ENCODE measurements at places on chromosomes 7 and 10.

- H3K27ac ChIP-seq: no peak overlapping the region
- H3K36me3 ChIP-seq: no peaks in the 10 kb centered on the region
- H3K4me3 ChIP-seq: no peak overlapping the region
Observed at GRCh38 chr10:128463991-128464760, 338.0 kb upstream of the MKI67 start.

DNA sequence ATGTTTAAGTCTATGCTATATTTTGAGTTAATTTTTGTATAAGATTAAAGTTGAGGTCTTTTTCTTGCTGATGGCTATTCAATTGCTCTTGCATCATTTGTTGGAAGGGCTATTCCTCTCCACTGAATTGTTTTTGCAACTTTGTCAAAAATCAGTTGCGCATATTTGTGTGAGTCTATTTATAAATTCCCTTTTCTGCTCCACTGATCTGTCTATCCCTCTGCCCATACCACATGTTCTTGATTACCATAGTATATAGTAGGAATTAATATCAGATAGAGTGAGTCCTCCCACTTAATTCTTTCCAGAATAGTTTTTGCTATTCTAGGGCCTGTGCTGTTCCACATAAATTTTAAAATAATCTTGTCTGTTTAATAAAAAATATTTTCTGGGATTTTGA lies 152.4 kb upstream of the ADCY1 start:
- no peak overlapping the region for H3K27ac ChIP-seq
- no peaks in the 10 kb centered on the region for H3K4me1 ChIP-seq
- no peaks in the 10 kb centered on the region for H3K27me3 ChIP-seq
- no peaks in the 10 kb centered on the region for H3K36me3 ChIP-seq

DNA sequence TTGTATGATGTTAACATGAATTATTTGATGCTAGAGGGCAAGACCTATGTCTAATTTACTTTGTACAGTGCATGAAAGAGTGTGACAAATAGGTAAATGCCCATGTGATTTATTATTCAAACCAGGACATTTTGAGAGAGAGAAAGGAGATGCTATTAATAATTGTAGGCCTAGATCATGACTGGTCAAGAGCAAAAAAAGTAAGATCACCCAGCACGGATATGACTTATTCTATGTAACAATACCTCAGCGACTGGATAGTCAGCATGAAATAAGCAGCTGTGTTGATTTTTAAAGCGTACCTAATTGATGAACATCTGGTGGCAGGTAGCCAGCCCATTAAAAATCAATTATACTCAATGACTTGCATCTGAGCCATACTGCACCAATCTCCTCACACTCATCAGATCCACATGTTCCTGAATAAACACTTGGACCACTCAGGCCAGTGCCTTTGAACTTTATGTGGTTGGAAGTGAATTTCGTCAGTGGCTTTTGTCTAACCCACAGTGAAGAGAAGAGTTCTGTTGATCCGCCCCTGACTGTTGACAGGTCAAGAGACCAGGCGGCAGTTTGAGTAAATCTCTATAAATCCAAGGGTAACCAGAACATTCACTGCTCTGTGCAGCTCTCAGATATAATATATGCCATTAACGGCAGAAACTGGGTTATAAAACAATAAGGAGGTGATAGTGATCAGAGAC lies 435.3 kb downstream of the MDFIC start:
- no peak overlapping the region for H3K27ac ChIP-seq
- H3K4me1 ChIP-seq: no peaks in the 10 kb centered on the region
- DNase-seq: no peak
- no peaks in the 10 kb centered on the region for H3K36me3 ChIP-seq

DNA sequence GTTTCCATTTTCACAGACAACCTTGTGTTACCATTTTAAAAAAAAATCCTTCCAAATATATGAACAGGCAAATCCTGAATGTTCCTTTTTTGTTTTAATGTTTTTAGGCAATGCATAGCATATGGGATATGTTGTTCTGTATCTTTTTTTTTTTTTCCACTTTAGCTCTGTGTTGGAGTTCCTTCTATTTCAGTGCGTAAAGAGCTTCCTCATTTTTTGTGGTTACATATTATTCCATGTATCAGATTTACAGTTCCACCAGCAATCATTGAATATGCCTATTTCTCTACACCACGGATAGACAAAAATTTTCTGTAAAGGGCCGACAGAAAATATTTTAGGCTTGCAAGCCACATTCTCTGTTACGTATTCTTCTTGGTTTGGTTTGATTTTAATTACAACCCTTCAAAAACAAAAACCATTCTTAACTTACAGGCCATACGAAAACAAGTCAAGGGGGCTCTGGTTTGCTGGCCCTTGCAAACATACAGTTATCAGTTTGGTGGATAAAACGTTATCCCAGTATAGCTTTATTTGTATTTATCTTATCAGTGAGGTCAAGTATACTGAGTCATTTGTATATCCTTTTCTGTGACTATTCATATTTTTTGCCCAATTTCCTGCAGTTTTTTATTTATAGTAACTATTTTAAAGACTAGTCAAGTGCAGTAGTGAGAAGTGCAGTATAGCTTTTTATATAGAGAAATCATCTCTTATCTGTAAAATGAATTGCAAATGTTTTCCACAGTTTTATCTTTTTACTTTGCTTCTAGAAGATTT lies 55.7 kb downstream of the RALA start:
- H3K36me3 ChIP-seq: no peaks in the 10 kb centered on the region
- H3K27ac ChIP-seq: no peak overlapping the region

DNA sequence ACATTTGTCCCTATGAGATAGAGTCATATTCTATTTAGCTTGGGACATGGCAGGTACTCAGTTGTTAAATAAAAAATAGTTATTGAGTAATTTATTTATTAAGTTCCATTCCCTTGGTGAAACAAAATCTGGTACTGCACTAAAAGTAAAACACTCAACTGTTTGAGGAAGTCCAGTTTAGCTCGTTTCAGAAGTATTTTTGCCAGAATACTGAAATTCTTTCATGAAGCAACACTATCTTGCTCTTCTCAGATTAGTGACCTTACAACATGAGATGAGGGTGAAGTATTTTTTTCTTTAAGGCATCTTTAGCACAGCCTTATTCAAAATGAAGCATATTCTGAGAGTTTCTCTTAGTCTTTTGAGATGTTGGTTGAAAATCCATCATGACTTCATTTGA lies 106.0 kb downstream of the ZNF365 start:
- no peaks in the 10 kb centered on the region for H3K4me1 ChIP-seq
- DNase-seq: no peak
- no peak overlapping the region for H3K4me3 ChIP-seq
- H3K27ac ChIP-seq: no peak overlapping the region

Data from mesendoderm (in vitro differentiated cells).